ENCODE measurements at places on chromosomes 1 and 21.

- no peak for DNase-seq
These were observed 64.7 kb downstream of the PRDM16 start for GRCh38 chr1:3133686-3134085.

DNA sequence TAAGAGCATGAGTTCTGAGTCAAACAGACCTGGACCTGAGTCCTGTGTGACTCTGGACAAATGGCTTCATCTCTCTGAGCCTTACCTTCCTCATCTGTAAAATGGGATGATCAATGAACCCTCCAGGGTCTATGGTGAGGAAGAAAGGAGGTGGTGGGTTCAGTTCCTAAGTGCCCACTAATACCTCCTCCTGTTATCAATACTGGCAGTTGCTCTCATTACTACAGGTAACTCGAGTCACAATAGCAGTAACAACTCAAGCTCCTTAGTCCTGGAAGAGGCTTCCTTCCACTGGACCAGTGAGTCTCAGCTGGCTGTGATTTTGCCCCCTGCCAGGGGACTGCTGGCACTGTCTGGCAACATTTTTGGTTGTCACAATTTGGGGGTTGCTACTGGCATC lies 2.6 kb downstream of the PADI2 start:
- no peak for DNase-seq

DNA sequence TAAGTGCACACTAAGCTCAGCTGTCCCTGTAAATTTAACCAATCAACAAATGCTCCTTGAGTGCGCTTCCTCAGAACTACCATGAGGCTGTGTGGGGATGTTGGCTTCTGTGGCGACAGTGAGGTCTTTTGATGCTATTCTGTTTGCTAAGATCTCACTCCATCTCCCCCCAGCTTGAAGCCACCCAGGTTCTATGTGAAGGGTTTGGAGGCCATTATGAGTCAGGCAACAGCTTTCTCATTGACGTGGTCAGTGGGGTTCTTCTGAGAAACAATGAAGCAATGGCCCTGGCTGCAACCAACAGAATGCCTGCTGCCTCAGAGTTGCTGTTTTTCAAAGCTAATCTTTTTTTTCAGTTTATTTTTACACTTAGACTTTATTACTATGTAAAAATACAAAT lies 205.5 kb downstream of the PTBP2 start:
- no peak for DNase-seq

GRCh38 chr1:86573763-86574484 lies 27.0 kb downstream of the CLCA4 start:
- DNase-seq = no peak

- DNase-seq = no peak
These were observed 90.2 kb upstream of the BCAR3 start for GRCh38 chr1:93771843-93772242.

Data from glutamatergic neuron (in vitro differentiated cells).